DMS153 (cell line): ENCODE measurements at places on chromosomes 5 and 9.

DNA sequence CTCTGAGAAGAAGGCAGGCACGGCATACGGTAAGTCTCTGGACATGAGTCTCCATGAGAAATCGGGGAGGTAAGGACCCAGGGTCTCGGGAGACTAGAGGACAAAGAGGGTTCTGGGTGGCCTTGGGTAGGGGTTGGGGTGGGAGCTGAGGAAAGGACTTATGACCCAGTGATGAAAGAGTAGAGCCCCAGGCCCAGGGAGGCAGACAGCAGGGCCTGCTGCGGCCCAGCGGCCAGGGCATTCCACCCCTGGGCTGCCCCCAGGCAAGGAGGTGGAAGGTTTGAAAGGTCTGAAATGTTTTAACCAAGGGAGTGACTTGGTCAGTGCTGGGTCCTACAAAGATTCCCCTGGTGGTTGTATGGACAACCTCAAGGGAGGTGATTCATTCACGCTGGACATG is 89.1 kb downstream of the CRB2 start:
- DNase-seq, result no peak

GRCh38 chr9:137943655-137944054 is 66.1 kb downstream of the CACNA1B start:
- no peak for DNase-seq

DNA sequence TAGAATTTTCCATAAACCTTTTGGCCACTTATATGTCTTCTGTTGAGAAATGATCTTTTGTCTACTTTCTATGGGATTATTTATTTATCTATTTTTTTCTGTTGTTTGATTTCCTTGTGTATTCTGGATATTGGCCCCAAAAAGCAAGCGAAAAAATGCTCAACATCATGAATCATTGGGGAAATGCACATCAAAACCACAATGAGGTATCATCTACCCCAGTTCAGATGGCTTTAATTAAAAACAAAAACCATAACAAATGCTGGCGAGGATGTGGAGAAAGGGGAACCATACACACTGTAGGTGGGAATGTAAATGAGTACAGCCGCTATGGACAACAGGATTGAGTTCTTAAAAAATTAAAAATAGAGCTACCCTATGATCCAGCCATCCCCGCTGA is 125.0 kb upstream of the LPCAT1 start:
- DNase-seq, result no peak

DNA sequence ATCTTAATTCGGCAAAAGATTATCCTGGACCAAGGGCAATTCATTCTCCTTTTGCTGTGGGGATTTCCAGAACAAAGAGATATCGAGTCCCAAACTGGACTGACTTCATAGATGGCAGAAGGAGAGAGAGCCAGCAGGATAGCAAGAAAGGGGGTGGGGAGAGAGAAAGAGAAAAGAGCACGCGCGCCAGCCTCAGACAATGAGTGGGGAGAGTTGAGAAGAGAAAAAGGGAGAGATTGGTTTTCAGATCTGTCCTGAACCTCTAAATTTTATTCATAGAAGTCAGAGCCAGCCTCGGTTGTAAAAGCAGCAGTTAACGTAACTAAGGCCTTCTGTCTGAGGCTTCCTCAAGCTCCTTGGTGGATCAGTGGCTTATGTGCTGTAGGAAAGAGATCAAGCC is 55.3 kb upstream of the ALDH1B1 start:
- no peak for DNase-seq

GRCh38 chr5:81187885-81188284 is 45.2 kb upstream of the CKMT2 start:
- no peak for DNase-seq

GRCh38 chr5:41817625-41818301 is 52.5 kb downstream of the OXCT1 start:
- no peak for DNase-seq
